Stimulated activated CD8-positive, alpha-beta memory T cell treated with anti-CD3 and anti-CD28 coated beads, Interleukin-7, amount 100 ng/mL, for 48 hours (primary cell): ENCODE measurements at places on chromosomes 7 and 10.

- DNase-seq: no peak
Measured at GRCh38 chr7:118590107-118590506, 365.6 kb downstream of the ANKRD7 start.

- DNase-seq: no peak
Measured at GRCh38 chr7:36923943-36924436, 199.7 kb upstream of the AOAH start.

- no peak for DNase-seq
Measured at GRCh38 chr10:48231699-48232315, 42.7 kb downstream of the FRMPD2 start.

- no peak for DNase-seq
Measured at GRCh38 chr7:148303295-148304082, 287.1 kb upstream of the C7orf33 start.

GRCh38 chr10:133308421-133309099 lies at the start of the genes TUBGCP2 and ZNF511:
TSS of gene TUBGCP2 (minus strand) at chr10:133308872. CDS start at chr10:133302941, 5,931 bp downstream.
TSS of gene ZNF511 (plus strand) at chr10:133308914. CDS start at chr10:133308944, 30 bp downstream.
- peak; percentile 75 for DNase-seq

DNA sequence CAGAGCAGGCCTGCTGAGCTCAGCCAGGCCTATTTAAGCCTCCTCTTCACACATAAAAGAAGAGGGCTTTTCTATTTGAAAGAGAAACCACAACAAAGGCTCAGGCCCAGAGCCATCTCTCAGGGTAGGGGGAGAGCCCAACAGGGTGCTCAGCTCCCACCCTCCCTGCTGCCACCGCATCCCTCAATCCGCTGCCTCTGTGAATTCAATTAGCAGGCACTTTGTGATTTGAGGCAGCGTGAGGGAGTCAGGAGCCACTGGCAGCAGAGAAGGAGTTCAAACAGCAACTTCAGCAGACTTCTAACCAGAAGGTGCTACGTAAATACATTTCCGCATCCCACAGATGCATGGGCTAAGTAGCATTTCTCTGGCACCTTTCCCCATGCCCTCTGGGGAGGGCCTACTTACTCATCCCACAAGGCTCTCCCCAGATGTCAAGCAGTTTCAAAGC lies 45.2 kb downstream of the LRRC20 start:
- DNase-seq: no peak

DNA sequence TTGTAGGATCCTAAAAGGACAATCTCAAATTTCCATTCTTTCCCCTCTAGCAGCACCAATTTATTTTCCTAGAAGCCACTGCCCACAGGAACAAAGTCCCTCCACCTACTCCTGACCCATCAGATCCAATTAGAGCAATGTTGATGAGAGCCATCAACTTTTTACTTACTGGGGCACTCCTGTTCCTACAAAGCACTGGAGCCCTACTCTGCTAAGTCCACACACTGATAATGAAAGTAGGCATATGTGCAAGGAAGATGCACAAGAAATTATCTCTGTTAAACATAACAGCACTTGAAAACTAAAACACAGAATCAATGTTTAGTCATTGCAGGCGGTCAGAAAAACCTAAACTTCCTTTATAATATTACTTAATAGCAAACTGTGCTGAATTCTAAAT lies 3.6 kb downstream of the HERPUD2 start:
- DNase-seq: no peak

DNA sequence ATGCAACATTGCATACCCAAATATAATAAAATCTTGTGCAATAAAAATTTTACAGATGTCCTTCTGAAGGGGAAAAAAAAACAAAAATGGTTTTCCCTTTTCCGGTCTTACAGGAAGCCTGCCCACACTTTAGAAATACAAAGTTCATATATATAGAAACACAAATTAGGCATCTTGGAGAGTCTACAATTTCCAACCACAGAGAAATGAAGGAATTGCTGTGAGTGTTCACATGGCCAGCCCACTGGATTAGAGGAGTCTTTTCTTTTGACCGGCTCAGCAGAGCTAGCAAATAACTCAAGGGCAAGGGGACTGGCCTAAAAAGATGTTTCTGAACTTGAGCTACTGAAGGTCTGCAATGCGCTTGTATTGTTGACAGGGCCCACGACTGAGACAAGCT lies 92.4 kb downstream of the GLI3 start:
- no peak for DNase-seq

GRCh38 chr7:151566897-151567320 lies 47.2 kb upstream of the RHEB start:
- no peak for DNase-seq

- DNase-seq: no peak
Measured at GRCh38 chr7:140036224-140036962, 26.4 kb downstream of the PARP12 start.

GRCh38 chr7:134440476-134440875 lies 18.4 kb downstream of the AKR1B1 start:
- no peak for DNase-seq

DNA sequence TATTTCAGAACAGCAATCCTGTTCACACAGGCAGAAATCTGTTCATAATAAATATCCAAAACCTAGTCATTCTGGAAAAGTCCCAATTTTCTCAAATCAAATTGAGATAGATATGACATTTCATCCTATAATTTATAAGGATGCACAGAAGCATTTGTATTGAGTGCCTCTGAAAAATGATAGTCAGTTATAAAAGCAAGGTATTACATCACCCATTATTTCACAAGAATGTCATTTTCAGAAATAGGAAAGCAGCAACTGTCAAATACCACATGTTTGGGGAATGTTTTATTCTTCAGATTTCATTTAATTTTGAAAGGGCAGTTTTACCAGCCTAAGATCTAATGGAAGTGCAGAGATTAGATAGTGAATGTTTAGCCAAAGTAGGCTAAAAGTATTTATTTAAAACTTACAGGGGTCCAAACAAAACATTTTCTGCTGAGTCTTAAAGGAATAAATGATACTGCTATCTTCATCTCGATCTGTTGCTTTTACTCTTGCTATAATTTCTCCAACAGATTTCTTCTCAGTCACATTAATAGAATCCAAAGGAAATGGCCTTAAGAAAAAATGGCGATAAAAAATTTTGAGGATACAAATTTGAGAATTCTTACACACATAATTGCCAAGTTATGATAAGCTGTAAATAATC lies 185.8 kb downstream of the HGF start:
- DNase-seq: no peak

DNA sequence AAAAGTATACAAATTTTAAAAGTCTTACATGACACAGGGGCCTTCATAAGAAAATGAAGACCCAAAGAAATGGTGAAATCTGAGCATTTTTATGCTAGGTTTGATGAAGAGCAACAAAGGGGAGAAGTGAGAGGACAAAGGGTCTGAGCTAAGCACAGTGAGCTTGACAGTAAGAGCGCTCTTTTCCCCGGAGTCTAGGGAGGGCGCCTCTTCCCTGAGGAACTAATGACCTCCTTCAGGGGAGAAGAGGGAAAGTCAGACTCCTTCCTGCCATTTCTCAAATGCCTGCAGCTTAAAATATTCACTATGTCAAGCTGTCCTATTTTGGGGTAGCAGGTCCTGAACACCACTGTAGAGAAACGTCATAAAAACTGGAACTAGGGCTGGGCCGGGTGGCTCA lies 18.1 kb upstream of the PAXIP1 start:
- no peak for DNase-seq

GRCh38 chr10:110006358-110007160 lies 1.2 kb upstream of the ADD3 start:
- no peak for DNase-seq

DNA sequence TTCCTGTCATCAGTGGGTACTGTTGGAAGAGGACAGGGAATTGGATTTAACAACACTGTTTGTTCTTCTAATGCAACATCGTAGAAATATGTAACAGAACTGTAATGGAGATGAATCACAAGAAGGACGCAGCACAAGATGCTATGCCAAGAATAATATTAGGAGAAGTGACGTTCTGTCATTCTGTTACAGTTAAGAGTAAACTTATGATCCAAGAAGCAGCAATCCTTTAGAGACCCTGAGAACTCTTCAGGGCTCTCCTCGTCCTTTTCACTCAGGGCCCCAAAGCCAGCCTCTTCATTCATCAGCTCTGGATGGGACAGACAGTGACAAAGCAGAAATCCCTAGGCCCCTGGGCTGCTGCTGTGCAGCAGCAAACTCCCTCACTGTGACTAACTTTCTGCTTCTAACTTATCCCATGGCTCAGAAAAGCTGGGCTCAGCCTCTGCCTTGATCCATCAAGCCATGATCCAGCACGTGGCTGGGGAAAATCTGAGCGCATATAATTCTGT lies 8.7 kb upstream of the IL6 start:
- no peak for DNase-seq

GRCh38 chr10:97631098-97631497 lies 2.2 kb downstream of the MORN4 start:
- DNase-seq: no peak

GRCh38 chr10:31314256-31315150 lies 4.5 kb upstream of the ZEB1 start:
- DNase-seq: no peak

- no peak for DNase-seq
Measured at GRCh38 chr10:10794791-10795191, 222.9 kb upstream of the CELF2 start.
